GM04503 (cell line): ENCODE measurements at places on chromosomes 4 and X.
A peak's percentile ranks its signal among the peaks of the same experiment; 100 is the strongest.

GRCh38 chr4:99630857-99631360, 26.7 kb downstream of the C4orf54 start:
- DNase-seq: no peak

DNA sequence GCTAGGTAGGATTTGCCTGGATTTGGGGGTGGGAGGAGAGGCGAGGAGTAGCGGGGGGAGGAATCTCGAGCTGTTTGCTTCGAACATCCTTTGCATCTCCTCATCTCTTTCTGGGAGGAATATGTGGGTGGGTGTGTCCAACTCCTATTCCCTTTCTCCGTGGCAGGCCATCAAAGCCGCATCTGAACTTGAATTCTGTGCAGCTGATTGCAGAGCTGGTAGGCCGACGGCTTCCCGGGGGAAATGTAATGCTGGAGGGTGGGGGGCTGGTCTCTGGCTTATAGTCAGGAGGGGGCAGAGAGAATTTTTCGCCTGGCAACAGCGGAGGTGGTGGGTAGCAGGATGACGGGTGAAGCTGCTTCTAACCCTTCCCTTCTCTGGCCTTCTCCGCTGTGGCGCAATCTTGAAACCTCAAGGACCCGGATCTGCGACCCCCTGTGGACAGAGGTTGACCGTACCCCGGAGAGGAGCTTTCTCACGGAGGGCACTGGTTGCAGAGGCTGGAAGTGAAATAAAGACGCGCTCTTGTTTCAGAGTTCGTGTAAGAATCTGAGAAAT, 628 bp downstream of the ZCCHC12 start:
- no peak for DNase-seq

GRCh38 chr4:42078184-42078801, 74.2 kb downstream of the BEND4 start:
- no peak for DNase-seq

DNA sequence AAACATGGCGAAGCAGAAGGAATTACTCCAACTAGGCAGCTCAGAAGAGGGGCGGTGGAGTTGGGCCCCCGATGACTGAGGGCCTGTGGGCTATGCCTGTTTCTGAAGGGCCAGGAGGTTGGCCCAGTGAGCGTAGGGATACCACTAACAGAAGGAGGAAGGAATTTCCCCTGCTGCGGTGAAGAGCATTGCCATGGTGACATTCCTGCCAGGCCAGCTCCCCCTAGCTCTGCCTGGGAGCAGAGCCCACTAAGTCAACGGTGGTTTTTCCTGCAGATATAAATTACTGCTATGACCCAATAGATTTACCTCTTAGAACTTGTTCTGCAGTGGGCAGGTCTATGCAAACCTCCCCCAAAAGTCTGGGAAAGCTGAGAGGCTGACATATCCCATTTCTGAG, 28.9 kb upstream of the HMX1 start:
- no peak for DNase-seq

GRCh38 chrX:108811891-108812290, 75.5 kb upstream of the IRS4 start:
- DNase-seq: no peak

GRCh38 chr4:169115144-169115896, 105.3 kb upstream of the CBR4 start:
- DNase-seq: no peak

DNA sequence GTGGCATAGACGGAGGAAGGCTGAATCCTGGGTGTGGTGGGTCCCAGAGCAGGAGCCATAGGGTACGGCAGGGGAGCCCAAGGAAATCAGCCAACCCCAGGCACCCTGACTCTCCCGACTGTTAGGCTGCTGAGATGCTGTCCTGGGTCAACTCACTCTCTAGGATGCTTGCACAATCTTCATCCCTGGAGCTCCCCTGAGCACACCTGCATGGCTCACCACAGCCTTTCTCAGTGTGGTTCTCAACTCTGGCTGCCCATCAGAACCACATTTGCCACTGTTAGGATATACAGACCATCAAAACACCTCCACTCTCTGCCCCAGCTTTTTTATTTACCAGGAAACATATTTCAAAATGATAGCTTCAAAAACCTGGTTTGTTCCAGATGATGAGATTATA, 236.3 kb downstream of the FBXW7 start:
- no peak for DNase-seq

GRCh38 chr4:35500812-35501211, 743.5 kb downstream of the ARAP2 start:
- DNase-seq: no peak

DNA sequence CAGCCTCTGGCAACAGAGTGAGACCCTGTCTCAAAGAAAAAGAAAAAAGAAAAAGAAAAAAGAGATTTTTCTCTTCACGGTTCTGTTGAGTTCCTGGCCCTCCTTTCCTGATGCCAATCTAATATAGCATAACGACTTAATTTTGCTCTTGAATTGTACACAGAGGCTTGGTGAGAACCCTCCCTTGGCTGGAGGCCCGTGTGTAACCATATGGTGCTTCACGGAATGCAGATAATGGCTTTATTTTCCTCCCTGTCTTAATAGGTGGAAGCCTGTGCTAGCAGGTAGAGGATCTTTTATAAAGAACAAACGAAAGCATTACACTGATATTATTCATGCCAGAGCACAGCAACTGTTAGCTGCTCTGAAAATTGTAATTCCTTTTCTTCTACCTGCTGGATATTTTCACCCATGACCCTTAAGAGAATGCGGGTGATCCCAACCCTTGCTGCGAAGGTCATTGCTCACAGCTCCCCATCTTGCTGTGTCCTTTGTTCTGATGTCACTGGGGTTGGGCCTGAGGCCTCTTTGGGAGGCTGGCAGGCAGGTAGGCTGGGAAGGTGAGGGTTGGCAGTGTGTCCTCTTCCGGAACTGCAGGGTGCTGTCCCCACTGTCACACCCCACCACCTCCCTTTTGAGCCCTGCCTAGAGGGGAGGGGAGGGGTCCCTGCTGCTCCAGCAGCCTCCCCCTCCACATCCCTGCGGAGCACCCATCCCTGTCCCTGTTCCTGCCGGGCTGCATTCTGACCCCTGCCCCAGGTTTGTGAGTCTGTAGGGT, 83.8 kb upstream of the STOX2 start:
- no peak for DNase-seq

DNA sequence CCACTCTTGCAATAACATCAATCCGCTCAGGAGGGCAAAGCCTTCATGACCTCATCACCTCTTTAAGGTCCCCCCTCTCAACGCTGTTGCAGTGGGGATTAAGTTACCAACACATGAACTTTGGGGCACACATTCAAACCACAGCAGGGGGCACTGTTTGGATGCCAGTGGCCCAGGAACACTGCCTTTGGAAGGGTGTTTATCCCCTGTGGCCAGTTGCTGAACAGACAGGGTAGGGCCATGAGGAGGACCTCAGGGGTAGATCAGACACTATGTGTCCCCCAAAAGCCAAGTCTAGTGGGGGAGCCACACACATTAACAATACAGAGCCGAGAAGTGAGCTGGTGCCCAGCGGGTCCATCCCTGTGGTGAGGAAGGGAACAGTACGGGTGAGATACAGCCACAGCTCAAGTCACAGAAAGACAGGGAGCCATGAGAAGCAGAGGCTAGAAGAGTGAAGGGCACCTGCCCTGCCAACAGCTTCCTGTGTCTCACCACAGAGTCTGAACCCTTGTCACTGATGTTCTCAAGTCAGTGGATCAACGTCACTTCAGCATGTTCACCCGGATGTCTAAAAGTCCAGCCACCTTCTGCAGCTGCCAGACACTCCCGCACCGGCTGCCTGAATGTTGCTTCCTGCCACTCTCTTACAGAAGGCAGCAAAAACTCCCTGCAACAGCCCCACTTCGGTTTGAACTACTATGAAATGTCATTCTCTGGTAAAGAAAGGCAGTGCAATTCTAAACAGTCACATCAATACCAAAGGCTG, 19.9 kb upstream of the MXD4 start:
- no peak for DNase-seq

GRCh38 chrX:82218361-82218760, 1016.5 kb downstream of the SH3BGRL start:
- DNase-seq: peak; percentile 1

GRCh38 chr4:77158487-77158861, 1.5 kb downstream of the CCNG2 start:
- no peak for DNase-seq

- DNase-seq: no peak
Observed at GRCh38 chr4:37803348-37803973, 23.0 kb upstream of the PGM2 start.

GRCh38 chrX:69618803-69619202, 2.9 kb downstream of the EDA start:
- no peak for DNase-seq

- no peak for DNase-seq
Observed at GRCh38 chrX:134568285-134569016, 89.8 kb downstream of the PLAC1 start.

GRCh38 chr4:110489901-110490508, 14.1 kb downstream of the ENPEP start:
- no peak for DNase-seq

GRCh38 chr4:93809773-93810172, 18.8 kb upstream of the ATOH1 start:
- no peak for DNase-seq

- no peak for DNase-seq
Observed at GRCh38 chr4:73709451-73710033, 30.8 kb upstream of the CXCL8 start.

GRCh38 chrX:27633328-27633727, 43.2 kb downstream of the DCAF8L2 start:
- DNase-seq: no peak

GRCh38 chrX:15206306-15206705, 63.6 kb downstream of the ASB9 start:
- DNase-seq: no peak

DNA sequence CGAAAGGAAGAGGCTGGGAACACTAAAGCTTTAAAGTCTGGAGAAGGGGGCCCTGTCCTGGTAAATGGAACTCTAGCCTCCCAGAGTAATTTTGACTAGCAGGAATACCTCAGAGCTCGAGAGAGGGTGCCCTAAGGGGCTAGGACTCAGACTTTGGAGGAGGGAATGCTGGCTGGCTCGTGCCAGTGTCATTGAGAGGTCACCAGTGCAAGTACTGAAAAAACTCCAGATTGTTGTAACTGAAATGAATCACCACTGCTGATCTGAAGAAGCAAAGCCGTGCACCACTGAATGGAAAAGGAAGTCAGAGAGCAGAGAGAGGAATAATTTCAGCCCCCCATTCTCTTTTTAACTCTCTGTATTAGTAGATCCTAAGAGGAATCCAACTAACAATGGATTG, 690.2 kb downstream of the FAT4 start:
- peak; percentile 12 for DNase-seq

- no peak for DNase-seq
Observed at GRCh38 chr4:48212165-48212564, 57.5 kb downstream of the TEC start.

DNA sequence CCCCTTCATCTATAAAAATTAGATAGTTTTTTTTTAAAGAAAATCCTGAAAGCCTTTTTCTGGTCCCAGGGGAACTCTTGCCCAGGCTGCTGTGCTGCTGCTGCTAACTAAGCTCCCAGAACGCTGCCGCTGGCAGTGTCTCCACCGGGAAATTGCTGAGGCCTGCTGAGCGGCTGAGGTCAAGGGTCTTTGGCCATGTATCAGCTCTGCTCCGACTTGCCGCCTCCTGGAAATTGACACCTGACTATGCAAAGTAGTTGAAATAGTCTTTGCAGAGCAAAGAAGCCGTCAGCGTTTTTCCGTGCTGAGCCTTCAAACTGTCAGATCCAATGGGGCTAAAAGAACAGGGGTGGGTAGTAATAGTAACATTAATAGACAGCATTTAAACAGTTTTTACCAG, 839 bp downstream of the QDPR start:
- no peak for DNase-seq

DNA sequence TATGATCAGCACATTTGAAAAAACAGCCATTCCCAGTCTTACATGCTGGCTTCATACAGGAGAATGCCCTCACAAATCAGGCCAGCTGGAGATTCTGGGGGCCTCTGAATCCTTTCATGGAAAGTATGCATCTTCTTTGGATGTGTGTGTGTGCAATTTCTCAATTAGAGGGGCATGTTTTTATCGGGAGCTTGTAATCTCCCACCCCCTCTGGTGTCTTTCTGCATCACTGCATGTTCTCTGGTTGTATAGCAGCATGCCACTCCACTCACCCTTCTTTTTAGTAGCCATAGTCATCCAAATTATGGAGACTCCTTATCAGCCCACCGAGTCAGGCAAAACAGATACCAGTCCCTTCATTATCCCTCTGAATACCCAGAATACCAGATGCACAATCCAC, 282.2 kb upstream of the SLIT2 start:
- DNase-seq: no peak

GRCh38 chrX:119069128-119069527, 3.7 kb upstream of the CT47C1 start:
- no peak for DNase-seq

- no peak for DNase-seq
Observed at GRCh38 chr4:99817309-99817890, 773 bp downstream of the DAPP1 start.

- DNase-seq: no peak
Observed at GRCh38 chr4:123291329-123291728, 105.3 kb upstream of the SPRY1 start.

DNA sequence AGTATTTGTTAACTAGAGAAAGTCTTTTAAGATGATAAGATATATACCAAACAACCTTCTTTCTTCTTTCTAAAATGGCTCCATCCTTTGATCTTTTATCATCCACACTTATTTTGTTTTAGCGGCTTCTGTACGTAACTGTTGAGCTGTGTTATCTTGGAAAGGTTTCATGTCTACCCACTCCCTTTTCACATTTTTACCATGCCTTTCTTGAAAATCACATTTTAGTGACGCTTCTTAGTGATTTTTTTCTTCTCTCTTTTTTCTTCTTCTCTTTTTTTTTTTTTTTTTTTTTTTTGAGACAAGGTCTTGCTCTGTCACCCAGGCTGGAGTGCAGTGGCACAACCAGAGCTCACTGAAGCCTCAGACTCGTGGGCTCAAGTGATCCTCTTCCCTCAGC, 135.1 kb downstream of the CHIC2 start:
- DNase-seq: no peak

GRCh38 chr4:184851200-184851541, 25.4 kb upstream of the ACSL1 start:
- DNase-seq: no peak

- no peak for DNase-seq
Observed at GRCh38 chr4:71074452-71075299, 81.2 kb downstream of the DCK start.
